Right atrium auricular region (tissue), 2 donors: ENCODE measurements at places on chromosomes 12 and 14. TPM values are rescaled to one million over a fixed set of nuclear protein-coding genes. Genes with fewer than 3 reads are reported as not detected.

VRTN gene
- total RNA-seq = not detected

GRCh38 chr12:121657305-121658008 is 12.0 kb downstream of the MORN3 start:
- DNase-seq = no peak

KRT75 gene
- total RNA-seq = not detected

ATXN2 gene
- 36.6 TPM for total RNA-seq

GRCh38 chr12:32205731-32206130 is 99.1 kb downstream of the BICD1 start:
- no peak for DNase-seq

CLEC6A gene
- total RNA-seq = not detected

PAPLN gene
- 6.7 TPM for total RNA-seq

- no peak for DNase-seq
These were observed 63.7 kb downstream of the SLC25A47 start for GRCh38 chr14:100386846-100387245.

DNA sequence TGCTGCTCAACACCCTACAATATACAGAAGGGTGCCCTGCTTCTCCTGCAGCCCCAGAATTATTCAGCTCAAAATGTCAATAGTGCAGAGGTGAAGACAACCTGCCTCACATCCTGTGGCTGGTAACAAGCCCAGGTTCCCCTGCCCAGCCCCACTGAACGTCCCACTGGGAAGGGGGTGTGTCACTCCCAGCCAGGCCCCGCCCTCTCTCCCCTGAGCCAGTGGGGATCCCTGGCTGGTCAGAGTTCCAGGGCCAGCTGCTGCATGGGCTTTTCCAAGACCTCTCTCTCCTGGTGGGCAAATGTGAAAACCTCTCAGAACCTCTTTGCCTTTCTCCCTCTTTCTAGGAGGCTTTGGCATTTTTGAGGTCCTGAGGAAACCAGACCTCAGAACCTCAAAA is 13.7 kb upstream of the LHX5 start:
- DNase-seq = no peak

TMX1 gene
- total RNA-seq = 8.9 TPM

DNA sequence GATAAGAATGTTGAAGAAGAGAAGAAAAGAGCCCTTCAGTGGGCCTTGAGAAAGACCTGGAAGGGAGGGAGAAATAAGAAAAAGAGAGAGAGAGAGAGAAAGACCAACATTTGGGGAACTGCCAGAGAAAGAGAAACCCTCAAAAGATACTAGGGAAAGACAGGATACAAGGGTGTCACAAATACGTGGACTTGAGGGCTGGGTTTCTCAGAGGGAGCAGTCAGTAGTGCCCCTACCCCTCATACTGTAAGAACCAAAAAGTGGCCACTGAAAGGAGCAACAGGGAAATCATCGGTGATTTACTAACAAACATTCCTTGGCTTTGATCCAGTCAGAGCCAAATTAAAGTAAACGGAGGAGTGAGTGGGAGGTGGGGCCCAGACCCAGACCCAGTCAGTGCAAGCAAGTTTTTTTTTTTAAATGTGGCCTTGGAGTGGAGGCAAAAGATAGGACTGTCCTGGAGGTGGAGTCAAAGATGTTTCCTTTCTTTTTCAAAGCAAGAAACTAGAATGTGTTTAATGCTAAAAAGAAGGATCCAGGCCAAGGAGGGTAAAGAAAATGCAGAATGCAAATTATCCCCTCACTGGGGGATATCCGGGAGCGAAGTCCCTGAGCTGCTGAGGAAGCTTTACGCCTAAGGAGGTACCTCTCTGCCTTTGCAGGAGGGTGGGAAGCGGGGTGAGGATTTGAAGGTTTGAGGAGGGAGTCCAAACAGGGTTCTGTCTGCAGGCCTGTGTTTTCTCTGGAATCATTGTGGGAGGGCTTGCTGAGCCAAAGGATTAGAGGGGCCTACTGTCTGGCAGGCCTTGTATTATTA is 143.5 kb upstream of the AMIGO2 start:
- DNase-seq = no peak

GRCh38 chr12:58301730-58302122 is 360.4 kb downstream of the ATP23 start:
- DNase-seq = no peak

GRCh38 chr14:100058777-100059437 is 6.3 kb upstream of the EVL start:
- no peak for DNase-seq

NXPH4 gene
- 1.1 TPM for total RNA-seq

ACSM4 gene
- not detected for total RNA-seq

FZD10 gene
- 0.19 TPM for total RNA-seq

DNA sequence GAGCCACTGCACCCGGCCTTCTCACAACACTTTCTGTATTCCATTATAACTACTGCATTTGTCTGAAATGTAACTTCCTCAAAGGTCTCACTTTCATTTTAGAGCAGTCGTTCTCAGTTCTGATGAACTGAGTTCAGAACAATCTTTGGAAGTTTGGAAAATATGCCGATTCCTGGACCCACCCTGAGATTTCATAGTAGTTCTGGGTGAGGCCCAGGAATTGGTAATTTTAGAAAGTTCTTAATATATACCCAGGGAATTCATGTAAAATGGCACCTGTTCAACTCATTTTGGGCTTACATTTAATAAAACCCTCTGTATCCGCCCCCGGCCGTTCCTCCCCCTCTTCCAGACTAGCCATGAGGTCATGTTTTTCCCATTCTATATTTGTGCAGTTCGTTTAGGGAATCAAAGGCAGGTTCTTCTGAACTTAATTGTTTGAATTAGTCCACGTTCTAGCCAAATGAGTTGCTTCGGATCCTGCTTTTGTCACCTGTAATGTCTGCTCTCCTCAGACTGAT is 5.9 kb downstream of the GSG1 start:
- no peak for DNase-seq

KCNC2 gene
- not detected for total RNA-seq

GRCh38 chr12:121446750-121447149 is 46.8 kb downstream of the RNF34 start:
- DNase-seq = no peak

GRCh38 chr12:14239350-14239934 is 126.0 kb upstream of the ATF7IP start:
- DNase-seq = peak; percentile 65
